ENCODE measurements at places on chromosomes 11 and 22.

GRCh38 chr11:114265122-114265878, 30.9 kb upstream of the NNMT start:
- DNase-seq = no peak

DNA sequence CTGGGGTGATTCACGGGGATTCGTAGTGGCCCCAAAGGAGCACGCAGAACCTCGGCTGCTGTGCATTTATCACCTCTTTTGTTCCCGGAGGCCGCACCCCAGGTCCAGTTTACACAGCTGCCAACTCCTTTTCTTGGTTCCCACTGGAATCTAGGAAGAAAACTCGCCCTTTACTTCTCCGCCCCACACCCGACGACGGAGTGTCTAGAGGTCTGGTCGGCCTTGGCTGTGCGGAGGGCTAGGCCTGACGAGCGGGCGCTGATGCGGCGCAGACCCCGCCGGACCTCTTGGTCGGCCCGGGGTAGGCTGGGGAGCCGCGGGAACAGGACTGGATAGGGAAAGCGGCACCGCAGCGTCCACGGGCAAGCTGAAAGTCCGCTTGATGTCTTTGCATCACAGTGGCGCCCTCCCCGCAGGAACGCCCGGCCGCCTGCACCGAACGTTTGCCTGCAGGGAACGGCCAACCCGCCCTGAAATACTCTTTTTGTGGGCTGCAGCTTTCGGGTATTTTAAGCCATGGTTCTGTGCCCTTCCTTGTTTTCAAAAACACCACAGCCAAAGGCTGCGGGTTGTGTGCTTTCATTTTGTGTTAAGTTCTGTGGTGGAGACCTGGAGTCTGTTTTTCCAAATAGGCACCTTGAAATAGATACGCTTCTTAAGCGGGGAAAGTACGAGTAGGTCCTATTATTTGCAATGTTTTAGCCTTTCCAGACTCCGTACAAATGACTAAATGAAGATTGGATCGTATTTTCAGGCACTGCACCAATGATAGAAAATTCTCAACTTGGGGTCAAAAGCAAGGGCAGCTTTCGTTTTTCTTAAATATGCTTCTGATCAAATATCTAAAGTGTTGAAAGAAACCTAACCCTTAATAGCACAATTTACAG, 829 bp upstream of the ZBED5 start:
- peak; percentile 67 for DNase-seq

DNA sequence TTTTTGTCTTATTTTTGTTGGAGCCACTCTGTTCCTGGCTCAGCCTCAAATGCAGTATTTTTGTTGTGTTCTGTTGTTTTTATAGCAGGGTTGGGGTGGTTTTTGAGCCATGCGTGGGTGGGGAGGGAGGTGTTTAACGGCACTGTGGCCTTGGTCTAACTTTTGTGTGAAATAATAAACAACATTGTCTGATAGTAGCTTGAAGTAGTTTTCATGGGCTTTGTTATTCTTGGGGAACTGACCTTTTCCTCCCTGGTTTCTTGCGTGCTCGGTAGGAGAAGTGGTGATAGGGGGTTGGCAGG, 6.0 kb upstream of the MCM5 start:
- no peak for DNase-seq

DNA sequence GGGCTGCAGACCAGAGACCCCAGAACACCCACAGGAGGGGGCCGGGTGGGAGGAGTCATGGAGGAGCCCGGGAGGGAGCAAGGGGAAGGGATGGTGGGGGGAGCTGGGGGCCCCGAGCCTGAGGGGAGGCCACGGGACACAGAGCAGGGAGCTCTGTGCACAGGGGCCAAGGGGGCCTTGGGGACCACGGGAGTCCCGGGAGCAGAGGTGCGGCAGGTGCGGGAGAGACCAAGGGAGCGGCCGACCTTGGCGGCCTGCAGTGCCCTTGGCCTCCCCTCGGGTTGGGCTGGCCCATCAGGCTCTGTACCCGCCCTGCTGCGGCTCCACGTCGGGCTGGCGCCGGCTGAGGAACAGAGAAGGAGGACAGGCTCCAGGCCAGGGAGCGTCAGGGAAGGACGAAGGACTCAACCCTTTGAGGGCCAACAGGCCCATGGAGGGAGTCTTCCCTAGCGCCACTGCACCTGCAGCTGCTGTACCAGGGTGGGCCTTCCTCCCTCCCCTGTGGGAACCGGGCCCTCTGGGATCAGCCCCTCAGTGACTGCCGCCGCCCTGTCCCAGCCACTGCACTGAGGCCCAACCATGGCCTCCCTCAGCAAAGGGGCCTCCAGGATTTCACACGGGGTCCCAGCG, 17.8 kb upstream of the BRSK2 start:
- no peak for DNase-seq

- peak; percentile 14 for DNase-seq
Observed at GRCh38 chr11:43517518-43517917, 158.8 kb downstream of the TTC17 start.
